ENCODE measurements at places on chromosomes 4 and X. TPM values are rescaled to one million over a fixed set of nuclear protein-coding genes. Genes with fewer than 3 reads are reported as not detected.

DNA sequence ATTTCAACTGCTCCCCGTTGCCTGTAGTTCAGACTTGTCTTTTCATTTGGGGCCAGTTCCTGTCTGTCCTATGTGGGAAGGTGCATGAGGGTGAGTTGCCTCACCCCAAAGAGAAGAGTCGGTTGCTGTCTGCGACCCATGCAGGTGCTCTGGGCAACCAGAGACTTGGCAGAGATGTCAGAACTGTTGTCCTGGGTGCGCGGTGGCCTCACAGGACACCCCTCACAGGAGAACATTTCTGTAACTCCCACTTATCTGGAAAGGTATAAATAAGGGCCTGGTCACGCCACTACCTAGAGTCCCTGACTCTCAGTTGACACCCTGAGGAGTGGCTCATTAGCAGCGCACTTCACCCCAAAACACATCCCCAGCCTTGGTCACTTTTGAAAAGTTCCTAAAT lies 9.7 kb upstream of the NAT8L start:
- DNase-seq, result no peak
- no peaks in the 10 kb centered on the region for H3K4me1 ChIP-seq
- peaks cover 29% of the 10 kb centered on the region for H3K27me3 ChIP-seq
- H3K36me3 ChIP-seq, result no peaks in the 10 kb centered on the region
- H3K4me3 ChIP-seq, result no peak overlapping the region

The CENPVL1 gene
- total RNA-seq, result not detected

GRCh38 chr4:10181745-10182445 lies 65.3 kb upstream of the WDR1 start:
- no peaks in the 10 kb centered on the region for H3K27me3 ChIP-seq
- H3K27ac ChIP-seq, result no peak overlapping the region
- no peak for DNase-seq
- no peak overlapping the region for H3K4me3 ChIP-seq
- H3K36me3 ChIP-seq, result no peaks in the 10 kb centered on the region

The NSUN7 gene
- total RNA-seq, result 9.5 TPM

DNA sequence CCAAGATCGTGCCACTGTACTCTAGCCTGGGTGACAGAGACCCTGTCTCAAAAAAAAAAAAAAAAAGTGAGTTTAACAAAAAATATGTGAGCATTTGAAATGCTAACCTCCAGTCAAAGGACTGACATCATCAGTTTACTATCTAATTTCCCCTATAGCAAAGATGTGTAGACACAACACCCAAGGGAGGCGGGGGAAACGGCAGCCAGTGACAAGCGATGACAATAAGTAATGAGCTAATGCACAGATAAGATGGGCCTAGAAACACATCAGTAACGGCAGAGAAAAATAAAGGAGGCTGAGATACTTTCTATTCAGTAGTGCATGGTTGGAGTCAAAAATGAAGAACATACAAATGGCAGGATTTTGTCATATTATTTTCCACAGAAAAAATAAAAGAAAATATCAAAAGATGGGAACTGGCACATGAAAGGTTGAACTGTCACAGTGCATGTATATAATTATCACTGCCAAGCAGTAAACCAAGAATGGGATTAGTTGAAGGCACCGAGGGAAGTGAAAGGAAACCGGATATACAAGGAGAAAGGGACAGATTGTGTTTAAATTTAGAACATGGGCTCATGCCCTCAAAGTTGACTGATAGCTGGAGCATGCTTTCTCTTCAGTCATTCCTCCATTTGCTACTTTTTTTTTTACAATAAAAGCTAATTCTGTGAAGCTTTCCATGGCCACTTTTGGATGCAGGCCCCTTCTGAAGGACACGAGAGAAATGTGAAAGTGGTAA lies 41.8 kb downstream of the IGFBP7 start:
- H3K27ac ChIP-seq, result no peak overlapping the region
- no peaks in the 10 kb centered on the region for H3K27me3 ChIP-seq
- H3K4me3 ChIP-seq, result no peak overlapping the region
- no peaks in the 10 kb centered on the region for H3K36me3 ChIP-seq
- no peak for DNase-seq

All from breast epithelium (tissue), 4 donors.